Fibroblast of the aortic adventitia (primary cell): ENCODE measurements at places on chromosomes 2 and 18. TPM values are rescaled to one million over a fixed set of nuclear protein-coding genes. Genes with fewer than 3 reads are reported as not detected.

- no peak for DNase-seq
Measured at GRCh38 chr18:4130734-4131719, 324.1 kb downstream of the DLGAP1 start.

- no peak for DNase-seq
Measured at GRCh38 chr18:26614374-26614773, 66.0 kb upstream of the KCTD1 start.

DNA sequence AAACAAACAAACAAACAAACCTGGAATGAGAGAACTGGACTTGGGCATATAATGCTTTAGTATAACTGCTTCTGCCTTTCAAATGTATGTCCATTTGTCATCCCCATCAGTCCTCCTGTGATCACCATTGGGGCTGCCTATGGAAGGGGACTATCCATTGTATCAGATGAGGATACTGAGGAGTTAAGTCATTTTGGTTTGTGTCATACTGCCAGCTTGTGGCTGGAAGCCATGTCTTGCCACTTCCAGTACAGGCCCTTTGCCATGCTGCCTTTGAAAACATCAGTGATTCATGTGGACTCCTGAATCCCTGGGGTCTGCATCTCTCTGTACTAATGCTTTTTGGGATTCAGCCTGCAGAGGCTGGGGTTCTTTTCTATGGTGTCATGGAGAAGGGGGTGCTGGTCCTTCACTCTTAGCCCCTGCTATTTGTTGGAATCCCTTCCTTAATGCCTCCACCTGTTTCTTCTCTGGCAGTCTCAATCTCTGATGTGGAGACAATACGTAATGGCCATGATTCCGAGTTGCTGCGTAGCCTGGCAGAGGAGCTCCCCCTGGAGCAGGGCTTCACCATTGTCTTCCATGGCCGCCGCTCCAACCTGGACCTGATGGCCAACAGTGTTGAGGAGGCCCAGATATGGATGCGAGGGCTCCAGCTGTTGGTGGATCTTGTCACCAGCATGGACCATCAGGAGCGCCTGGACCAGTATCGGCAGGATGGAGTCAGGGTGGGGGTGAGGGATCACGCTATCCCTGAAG lies 10.6 kb downstream of the PLCD4 start:
- DNase-seq, result no peak

CXCR4 gene
- 0.27 and 1.2 TPM in 2 replicates for total RNA-seq

DYNC2LI1 gene
- 27.4 and 44.0 TPM in 2 replicates for total RNA-seq

ASPRV1 gene
- 0.54 TPM in 1 of 2 replicates, not detected in the other for total RNA-seq

GALR1 gene
- total RNA-seq, result under 0.01 TPM in 1 of 2 replicates, not detected in the other
